Naive thymus-derived CD4-positive, alpha-beta T cell (primary cell): ENCODE measurements at places on chromosomes 6 and 20. TPM values are rescaled to one million over a fixed set of nuclear protein-coding genes. Genes with fewer than 3 reads are reported as not detected.

ADGRF1 gene
- total RNA-seq = not detected in 2 replicates

GRCh38 chr6:16336911-16337294 is 98.5 kb downstream of the GMPR start:
- DNase-seq = no peak

- no peak for DNase-seq
Observed at GRCh38 chr6:125434760-125435159, 133.0 kb upstream of the HDDC2 start.

- no peak for DNase-seq
Observed at GRCh38 chr20:4873396-4873795, 127.9 kb downstream of the SLC23A2 start.

MOXD1 gene
- total RNA-seq = not detected

RIN2 gene
- 1.9 TPM for total RNA-seq

DNA sequence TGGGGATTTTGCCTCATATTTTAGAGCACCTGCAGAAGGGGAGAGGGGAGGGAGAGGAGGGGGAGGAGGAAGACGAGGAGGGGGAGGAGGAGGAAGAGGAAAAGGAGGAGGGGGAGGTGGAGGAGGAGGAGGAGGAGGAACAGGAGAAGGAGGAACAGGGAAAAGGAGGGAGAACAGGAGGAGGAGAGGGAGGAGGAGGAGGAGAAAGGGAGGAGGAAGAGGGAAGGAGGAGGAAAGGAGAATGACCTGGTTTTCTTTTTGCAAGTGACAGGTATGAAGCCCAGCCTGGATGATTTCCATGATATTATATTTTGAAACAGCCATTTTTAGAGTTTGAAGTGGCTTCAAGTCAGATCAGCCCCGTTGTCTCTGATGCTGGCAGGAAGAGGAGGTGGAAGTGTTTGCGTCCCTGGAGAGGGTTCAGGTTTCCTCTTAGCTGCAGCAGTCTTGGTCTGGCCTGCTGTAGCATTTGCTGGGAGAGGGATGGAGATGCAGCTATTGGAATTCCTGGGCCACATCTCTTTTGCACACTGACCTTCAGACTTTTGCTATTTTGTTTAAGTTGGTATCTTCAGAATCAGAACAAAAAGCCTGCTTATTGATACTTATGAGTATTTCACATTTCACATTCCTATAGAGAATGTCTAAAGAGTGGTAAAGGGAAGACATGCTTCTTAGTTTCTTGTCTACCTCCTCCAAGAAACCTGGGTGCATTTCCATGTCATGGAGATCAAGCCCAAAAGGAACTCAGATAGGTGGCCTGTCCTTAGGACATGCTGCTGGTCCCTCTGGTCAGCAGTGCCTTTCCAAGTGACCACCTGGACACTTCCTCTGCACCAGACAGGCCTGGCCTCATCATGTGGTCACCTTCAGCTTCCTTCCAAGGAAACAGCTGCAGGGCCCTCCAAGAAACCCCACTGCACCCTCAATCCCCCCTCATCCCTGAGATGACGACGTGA is 54.3 kb upstream of the IYD start:
- no peak for DNase-seq

DNA sequence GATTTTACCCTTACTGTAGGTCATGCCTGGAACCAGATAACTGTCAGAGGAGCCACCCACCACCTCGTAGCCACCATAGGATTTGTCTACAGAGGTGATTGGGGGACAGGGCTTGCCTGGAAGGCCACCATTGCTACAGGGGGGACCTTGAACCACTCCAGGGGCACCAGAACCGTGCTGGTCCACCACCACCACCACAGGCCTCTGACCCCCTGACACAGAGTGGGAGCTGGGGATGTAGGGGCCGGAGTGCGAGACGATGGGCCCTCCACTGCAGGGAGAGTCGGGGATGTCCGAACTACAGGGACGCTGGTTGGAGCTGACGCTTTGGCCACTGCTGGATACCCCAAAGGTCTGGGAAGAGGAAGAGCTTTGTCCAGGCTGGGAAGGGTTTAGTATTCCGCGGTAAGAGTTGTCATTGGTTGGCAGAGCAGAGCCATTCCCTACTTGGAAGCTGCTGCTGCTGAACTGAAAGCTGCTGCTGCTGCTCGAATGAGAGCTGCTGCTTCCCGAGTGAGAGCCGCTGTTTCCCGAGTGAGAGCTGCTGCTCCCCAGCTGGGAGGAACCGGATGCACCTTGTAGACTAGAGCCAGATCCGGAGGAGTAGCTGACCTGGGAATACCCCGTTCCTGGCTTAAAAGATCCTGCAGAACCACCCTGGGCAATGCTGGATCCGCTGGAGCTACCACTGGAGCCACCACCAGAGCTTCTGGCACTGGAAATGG is 2.2 kb downstream of the PSORS1C1 start:
- DNase-seq = no peak

- no peak for DNase-seq
Observed at GRCh38 chr20:54106162-54106561, 35.8 kb upstream of the BCAS1 start.

GRCh38 chr6:142857233-142857761 is 87.7 kb downstream of the HIVEP2 start:
- DNase-seq = peak; percentile 68
